ENCODE measurements at places on chromosomes 4 and X. TPM values are rescaled to one million over a fixed set of nuclear protein-coding genes. Genes with fewer than 3 reads are reported as not detected.

The TBX22 gene
- total RNA-seq: not detected

The HOPX gene
- total RNA-seq: 55.8 TPM

The NPY2R gene
- not detected for total RNA-seq

The CTAG1A gene
- total RNA-seq: not detected

The MED28 gene
- 56.3 TPM for total RNA-seq

The ADH1B gene
- not detected for total RNA-seq

The GPC3 gene
- 0.58 TPM for total RNA-seq

The ATG4A gene
- 6.5 TPM for total RNA-seq

The CTAG1B gene
- total RNA-seq: not detected

The CSAG1 gene
- total RNA-seq: not detected

The EXOC1L gene
- not detected for total RNA-seq

The TCEANC gene
- 1.3 TPM for total RNA-seq

The NLGN4X gene
- total RNA-seq: not detected

The POLN gene
- total RNA-seq: 2.1 TPM

The SYP gene
- total RNA-seq: 10.2 TPM

The KIT gene
- 0.58 TPM for total RNA-seq

The GPM6B gene
- not detected for total RNA-seq
